ENCODE measurements at places on chromosomes 5 and 9.

DNA sequence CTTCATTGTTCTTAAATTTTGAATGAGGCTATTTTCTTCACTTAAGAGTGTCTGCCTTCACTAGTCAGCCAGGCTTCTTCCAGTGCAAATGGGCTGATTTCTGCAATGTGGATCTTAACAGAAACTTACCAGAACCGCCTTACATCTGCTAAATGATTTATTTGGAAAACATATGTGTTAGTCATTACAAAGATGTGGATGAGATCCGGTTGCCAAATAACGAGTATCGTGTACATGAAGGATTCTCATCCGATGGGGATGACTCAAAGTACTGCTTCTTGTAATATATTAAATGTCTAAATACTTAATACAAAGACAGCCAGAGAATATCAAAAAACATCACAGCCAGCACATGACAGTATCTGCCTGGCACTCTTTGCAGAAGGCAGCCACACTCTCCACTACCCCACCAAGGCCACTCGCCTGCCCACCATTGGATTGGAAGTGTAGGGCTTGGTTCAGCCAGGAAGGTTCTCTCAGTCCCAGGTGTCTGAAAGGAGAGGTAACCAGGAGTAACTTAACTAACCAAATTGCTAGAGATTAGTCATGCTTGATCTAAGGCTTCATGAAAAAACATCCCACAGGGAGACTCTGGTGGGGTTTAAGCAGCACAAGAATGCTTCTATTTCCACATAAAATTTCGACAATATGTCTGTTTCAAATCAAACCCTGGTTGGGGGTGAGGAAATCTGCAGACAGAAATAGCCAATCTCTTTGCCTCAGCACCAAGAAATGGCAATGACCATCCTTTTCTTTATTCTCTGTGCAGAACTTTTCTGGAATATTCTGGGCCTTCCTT lies 174.8 kb downstream of the GADD45G start:
- DNase-seq = no peak

DNA sequence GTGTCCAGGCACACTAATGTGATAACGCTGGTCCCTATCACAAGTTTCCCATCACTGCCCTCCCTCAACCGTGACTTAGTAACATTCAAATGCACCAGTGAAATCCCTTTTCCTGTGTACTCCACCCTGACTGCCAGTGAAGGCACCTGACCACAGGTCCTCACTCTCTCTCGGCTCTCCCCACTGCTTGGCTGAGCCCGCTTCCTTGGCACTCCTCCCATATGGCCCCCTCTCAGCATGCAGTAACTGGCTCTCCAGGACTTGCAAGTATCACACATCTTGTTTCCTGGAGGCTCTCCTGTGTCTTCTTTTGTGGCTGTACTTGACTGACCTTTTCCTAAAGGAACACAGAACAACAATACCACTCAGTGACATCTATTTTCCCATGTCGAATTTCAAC lies 292.0 kb upstream of the ZNF608 start:
- DNase-seq = no peak

GRCh38 chr9:91033797-91034196 lies 232.2 kb downstream of the SYK start:
- DNase-seq = no peak

- no peak for DNase-seq
Observed at GRCh38 chr5:124452412-124452811, 294.0 kb downstream of the ZNF608 start.

- DNase-seq = no peak
Observed at GRCh38 chr5:75335952-75336614, 937 bp upstream of the HMGCR start.

DNA sequence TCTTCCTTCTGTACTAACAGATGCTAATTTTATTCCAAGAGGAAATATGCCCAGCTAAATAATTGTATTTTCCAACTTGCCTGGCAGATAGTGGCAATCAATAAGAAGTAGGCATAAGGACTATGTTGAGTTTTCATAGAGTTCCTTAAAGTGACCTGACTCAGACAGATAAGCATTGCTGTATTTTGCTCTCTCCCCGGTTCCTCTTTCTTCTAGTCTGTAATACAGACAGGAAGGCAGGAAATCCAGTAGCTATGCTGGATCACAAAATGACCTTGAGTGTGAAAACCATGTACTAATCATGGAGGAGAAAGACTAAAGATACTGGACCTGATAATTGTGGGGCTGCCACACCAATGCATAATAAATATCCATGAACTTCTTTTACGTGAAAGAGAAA lies 701.7 kb downstream of the CETN3 start:
- DNase-seq = no peak

DNA sequence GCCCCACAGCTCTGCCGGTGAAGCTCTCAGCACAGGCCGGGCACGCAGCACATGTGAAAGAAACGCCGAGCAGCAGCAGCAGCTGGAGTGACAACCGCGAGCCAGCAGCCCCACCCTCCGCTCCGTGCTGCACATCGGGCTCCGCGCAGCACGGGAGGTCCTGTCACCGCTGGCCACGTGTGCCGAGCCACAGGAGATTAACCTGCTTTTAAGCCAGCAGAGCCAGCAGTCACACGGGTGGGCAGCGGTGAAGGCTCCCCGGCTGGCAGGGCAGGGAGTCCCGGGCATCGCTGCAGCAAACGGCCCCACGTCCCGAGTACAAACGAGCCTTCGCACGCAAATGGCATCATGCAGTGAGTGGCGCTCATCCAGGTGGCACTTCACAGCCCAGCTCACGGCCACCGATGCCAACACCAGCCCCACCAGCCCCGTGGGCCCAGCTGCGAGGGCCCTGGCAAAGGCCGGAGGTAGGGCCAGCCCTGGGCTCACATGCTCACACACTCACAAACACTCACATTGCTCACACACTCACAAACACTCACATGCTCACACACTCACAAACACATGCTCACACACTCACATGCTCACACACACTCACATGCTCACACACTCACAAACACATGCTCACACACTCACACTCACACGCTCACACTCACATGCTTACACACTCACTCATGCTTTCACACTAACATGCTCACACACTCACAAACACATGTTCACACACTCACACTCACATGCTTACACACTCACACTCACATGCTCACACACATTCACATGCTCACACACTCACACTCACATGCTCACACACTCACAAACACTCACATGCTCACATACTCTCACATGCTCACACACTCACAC lies 11.1 kb downstream of the CCDC187 start:
- no peak for DNase-seq

- DNase-seq = no peak
Observed at GRCh38 chr9:6354072-6354686, 26.0 kb downstream of the TPD52L3 start.

- peak; percentile 38 for DNase-seq
Observed at GRCh38 chr5:1514027-1514818, 9.5 kb downstream of the LPCAT1 start.

DNA sequence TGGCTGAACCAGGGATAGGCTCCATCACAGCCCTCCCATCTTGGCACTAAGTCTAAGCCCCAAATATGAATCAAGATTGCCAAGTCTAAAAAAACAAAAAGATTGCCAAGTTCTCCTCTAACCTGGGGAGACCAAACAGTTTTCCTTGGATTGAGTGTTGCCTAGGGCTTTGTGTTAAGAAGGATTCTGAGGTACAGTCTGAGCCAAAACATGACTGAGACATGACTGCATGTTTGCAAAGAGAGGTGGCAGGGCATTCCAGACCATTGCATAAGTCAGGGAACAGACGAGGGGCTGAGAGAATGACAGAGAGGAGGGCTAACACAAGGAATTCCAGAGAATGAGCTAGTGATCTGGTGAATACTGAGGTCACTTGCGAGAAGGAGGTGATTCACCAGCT lies 11.4 kb downstream of the LAMC3 start:
- no peak for DNase-seq

Data from mesothelial cell of epicardium (in vitro differentiated cells).